Stimulated activated CD8-positive, alpha-beta memory T cell treated with anti-CD3 and anti-CD28 coated beads, Interleukin-4, amount 100 ng/mL, for 1 hour (primary cell): ENCODE measurements at places on chromosomes 12 and 14.

- no peak for DNase-seq
Measured at GRCh38 chr12:106254724-106255123, 6.9 kb upstream of the CKAP4 start.

- no peak for DNase-seq
Measured at GRCh38 chr12:49667325-49668090, 39.7 kb downstream of the FMNL3 start.

DNA sequence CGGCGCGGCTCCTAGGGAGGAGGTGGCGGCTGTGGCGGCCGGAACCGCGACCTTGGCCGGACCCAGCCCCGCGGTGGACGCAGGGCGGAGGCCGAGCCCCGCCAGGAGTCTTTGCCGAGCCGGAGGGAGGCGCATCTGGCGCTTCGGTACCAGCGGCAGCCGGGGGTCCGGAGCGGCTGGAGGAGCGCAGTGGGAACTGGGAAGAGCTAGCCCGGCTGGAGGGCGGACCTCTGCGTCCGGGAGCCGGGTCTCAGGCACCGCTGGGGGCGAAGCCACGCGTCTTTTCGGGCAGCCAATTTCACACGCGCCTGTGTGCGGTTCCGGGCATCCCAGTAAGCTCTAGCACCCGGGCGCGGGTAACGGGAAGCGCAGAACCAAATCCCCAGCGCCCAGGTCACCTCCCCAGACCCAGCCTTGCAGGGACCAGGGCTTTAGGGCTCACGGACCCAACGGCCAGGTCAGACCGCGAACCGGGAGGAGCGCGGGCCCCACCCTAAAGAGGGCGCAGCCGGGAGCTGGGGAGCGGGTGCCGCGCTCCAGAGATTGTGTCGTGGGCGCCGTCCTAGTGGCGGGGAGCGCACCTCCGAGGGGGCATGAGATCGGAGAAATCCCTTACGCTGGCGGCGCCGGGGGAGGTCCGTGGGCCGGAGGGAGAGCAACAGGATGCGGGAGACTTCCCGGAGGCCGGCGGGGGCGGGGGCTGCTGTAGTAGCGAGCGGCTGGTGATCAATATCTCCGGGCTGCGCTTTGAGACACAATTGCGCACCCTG lies 89.4 kb downstream of the GALNT8 start:
- no peak for DNase-seq

- no peak for DNase-seq
Measured at GRCh38 chr14:59465316-59466135, at the start of gene GPR135. TSS of gene GPR135 (minus strand) at chr14:59465380. CDS start at chr14:59465226, 154 bp downstream.

DNA sequence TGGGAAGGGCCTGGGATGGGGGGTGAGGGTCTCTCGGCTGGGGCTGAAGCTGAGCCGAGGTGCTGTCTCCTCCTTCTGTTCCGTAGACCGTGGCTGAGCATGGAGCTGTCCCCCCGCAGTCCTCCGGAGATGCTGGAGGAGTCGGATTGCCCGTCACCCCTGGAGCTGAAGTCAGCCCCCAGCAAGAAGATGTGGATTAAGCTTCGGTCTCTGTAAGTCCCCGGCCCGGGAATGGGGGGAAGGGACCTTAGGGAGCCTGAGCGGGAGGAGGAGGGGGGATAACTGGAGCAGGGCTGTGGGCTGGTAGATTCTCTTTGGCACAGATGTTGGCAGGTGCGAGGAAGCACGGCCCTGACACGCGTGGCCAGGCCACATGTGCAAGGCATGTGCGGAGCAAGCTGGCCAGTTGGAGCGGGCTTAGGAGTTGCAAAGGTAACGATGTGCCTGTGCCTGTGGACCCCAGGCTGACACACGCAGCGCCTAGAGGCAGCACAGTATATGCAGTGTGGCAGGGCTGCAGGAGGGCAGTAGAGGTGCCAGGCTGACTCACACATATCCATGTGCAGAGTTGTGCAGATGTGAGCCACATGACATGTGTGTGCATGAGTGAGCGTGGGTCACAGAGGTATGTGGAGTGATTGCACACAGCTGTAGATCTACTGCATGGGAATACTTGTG lies 512 bp downstream of the PDE1B start:
- DNase-seq: no peak

DNA sequence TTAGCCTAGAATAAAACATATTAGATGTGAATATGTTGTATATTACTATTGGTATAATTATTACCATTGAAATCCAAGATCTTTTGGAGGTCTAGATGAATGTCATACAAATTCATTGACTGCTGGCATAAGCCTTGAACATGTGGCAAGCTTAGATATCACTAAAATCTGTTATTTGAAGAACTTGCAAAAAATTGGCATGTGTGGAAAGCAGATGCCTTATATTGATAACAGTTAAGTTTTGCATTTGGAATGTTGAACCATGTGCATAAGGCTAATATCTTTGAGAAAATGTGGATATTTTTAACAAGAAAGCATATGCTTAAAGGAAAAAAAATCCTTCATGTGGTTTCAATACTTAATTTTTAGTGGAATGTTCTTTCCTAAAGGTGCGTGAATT lies 203.6 kb upstream of the PRICKLE1 start:
- DNase-seq: no peak
